ENCODE measurements at places on chromosomes 6 and 20.

GRCh38 chr6:1018041-1018440, 293.9 kb upstream of the FOXQ1 start:
- no peak for DNase-seq

- no peak for DNase-seq
Observed at GRCh38 chr6:129795261-129795660, 65.9 kb downstream of the TMEM244 start.

DNA sequence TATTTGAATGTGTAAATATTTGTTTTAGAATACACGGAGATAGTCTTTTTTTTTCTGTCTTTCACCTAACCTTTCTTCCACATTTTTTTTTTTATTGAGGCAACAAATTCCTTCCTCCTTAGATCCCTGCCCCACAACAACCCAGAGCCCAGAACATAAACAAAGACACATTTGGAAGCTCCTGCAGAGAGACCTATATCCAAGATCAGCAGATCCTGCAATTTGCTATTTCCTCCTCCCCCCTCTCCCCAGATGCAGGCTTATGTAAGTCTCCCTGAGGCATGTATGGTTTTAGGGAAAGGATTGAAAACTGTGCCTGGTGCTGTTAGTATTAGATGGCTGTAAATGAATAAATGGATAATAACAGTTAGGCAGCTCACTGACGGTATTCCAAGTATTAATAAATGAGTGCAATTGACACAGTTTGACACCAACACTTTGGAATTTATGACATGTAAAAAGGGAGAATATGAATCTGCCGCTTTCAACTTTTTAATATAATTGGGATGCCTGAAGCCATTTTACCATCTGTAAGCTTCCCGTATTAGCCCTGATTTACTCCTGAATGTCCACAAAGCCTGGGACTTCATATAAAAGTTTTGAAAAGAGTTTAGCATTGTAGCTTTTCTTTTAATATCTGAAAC, 608.3 kb upstream of the CITED2 start:
- no peak for DNase-seq

- DNase-seq: no peak
Observed at GRCh38 chr6:137414599-137414998, 79.6 kb downstream of the OLIG3 start.

- no peak for DNase-seq
Observed at GRCh38 chr6:63802606-63803206, 167.1 kb downstream of the PHF3 start.

GRCh38 chr6:126947070-126947469, 171.4 kb upstream of the RSPO3 start:
- no peak for DNase-seq

DNA sequence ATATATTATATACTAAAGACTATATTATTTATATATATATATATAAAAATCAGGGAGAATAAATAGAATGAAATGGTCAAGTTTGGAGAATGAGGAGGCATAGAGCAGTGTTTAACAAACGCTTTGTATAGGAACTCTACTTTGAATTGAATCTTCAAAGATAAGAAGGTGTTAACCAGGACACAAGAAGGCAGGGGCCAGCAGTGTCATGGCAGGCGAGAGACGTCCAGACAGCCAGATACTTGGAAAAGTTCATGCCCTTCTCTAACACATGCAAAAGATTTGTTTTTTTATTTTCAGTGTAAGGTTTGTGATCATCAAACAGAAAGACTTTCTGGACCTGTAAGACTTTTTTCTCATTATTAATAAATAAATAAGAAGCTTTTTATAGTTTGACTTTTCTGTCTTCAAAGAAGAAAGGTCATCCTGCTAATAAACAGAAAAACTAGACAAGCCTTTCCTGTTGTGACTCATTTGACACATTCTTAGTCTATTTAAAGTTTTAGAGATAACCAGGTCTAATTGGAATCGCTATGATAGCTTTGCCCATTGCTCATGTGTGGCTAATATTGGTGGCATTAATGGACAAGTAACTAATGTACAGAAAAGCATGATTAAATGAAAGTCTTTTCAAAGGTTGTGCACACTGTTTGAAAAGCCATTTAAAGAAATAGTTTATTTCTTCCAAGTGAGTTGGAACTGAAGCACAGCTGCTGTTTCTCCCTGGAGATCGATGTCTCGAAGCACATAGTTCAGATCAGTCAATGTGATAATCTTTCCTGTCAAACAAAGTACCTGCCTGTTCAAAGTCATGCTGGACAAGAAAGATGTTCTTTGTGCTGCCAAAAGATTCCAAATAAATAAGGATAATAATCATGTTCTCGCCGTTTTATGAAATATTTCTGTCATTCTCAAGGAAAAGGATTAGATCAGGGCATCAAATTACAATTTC, 420.4 kb upstream of the OPRM1 start:
- no peak for DNase-seq

GRCh38 chr6:8065519-8065911, 1.3 kb upstream of the BLOC1S5 start:
- no peak for DNase-seq

- no peak for DNase-seq
Observed at GRCh38 chr20:52775786-52776185, 196.4 kb upstream of the TSHZ2 start.

DNA sequence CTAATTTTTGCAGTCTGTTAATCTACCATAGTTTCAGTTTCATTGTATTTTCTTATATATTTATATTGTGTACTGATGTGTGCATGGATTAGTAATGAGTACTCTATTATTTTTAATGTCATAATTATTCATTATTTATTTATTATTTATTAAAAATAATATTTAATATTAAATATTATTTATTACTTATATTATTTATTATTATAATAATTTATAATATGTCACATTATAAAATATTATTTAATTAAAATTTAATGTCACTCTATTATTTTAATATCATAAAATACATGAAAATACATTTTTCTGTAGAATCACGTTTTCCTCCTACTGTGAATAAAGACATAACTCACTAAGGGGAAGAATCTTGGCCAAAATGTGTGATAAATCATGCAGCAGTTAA, 30.5 kb downstream of the POM121L2 start:
- DNase-seq: no peak

DNA sequence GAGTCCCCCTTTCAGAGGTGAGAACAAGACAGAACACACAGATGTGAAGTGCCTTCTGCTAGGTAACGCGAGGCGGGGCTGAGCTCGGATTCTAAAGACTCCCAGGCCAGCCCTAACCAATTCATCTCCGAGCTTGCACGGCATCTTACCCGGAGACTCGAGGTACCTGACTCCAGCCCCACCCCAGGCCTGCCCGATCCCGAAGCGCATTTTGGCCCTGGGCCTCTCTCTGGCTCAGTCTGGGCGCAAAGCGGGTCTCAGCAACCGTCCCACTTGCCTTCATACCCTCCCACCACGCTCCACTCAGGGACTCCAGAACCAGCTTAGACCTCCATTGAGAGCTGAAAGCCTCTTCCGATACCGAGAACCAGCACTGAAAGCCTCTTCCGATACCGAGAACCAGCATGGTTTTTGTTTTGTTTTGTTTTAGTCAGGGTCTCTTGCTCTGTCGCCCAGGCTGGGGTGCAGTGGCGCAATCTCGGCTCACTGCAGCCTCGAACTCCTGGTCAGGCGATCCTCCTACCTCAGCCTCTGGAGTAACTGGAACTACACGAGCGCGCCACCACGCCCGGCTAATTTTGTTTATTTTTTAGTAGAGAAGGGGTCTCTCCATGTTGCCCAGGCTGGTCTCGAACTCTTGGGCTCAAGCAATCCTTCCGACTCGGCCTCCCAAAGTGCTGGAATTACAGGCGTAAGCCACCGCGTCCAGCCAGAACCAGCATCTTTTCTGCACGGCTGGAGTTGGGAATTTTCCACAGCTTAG, 557 bp upstream of the DYNLRB1 start:
- DNase-seq: peak; percentile 80

DNA sequence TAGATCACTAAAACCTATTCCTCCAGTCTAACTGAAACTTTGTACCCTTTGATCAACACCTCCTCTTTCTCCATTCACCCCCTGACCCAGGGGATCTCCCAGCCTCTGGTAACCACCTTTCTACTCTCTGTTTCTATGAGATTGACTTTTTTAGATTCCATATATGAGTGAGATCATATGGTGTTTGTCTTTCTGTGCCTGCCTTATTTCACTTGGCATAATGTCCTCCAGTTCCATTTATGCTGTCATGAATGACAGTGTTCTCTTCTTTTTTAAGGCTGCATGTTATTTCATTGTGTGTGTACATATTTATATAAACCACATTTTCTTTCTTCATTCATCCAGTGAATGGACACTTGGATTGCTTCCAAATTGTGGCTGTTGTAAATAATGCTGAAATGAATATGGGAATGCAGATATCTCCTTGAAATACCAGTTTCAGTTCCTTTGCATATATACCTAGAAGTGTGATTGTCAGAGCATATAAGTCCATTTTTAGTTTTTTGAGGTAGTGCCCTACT, 57.7 kb downstream of the DHX35 start:
- DNase-seq: no peak

- DNase-seq: no peak
Observed at GRCh38 chr6:110246900-110247546, 66.8 kb downstream of the CDC40 start.

- DNase-seq: no peak
Observed at GRCh38 chr6:117505311-117505710, 22.8 kb downstream of the DCBLD1 start.

GRCh38 chr20:45798935-45799642, 7.3 kb downstream of the DNTTIP1 start:
- peak; percentile 79 for DNase-seq

GRCh38 chr20:46430921-46431712, 24.7 kb upstream of the ELMO2 start:
- no peak for DNase-seq

DNA sequence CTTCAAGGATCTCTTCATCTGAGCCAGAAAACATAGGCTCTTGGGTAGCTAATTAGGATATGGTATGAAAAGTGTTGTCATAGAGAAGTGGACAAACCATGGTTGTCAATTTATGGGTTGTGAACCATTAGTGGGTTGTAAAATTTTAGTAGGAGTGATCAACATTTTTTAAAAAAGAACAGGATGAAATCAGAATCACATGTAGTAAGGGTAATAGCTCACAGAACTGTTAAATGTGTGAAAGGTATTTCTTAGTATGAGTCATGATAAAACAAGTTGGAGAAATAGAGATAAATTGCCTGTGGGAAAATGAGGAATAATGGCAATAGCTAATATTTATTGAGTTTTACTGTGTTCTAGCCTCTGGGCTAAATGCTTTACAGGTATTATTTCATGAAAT, 113.4 kb downstream of the MAP3K4 start:
- DNase-seq: no peak

GRCh38 chr20:63337786-63338420, 23.2 kb downstream of the CHRNA4 start:
- no peak for DNase-seq

DNA sequence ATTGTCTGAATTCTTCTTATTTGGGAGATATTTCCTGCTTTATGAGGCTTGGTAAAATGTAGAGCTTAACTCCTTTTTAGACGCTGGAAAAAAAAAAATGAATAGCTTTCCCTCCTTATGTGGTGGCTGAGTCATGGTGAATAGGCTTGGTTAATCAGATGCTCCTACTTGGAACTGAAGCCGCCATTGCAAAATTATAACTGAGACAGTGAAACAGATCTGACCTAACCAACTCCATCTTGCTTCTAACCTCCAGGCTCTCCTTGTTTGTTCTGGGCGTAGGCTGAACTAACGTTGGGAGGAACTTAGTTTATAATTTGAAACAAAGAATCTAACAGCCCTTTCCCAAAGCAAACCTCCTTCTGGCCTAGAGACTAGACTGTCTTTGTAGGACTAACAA, 43.2 kb upstream of the PLCB4 start:
- DNase-seq: no peak

Data from hepatocyte (in vitro differentiated cells).